H9 (cell line): ENCODE measurements at places on chromosomes 6 and 20.
A peak's percentile ranks its signal among the peaks of the same experiment; 100 is the strongest.

GRCh38 chr6:157713451-157714152 is 109.4 kb upstream of the SNX9 start:
- no peaks in the 10 kb centered on the region for H3K36me3 ChIP-seq
- no peak for DNase-seq
- no peak overlapping the region for H3K4me3 ChIP-seq

DNA sequence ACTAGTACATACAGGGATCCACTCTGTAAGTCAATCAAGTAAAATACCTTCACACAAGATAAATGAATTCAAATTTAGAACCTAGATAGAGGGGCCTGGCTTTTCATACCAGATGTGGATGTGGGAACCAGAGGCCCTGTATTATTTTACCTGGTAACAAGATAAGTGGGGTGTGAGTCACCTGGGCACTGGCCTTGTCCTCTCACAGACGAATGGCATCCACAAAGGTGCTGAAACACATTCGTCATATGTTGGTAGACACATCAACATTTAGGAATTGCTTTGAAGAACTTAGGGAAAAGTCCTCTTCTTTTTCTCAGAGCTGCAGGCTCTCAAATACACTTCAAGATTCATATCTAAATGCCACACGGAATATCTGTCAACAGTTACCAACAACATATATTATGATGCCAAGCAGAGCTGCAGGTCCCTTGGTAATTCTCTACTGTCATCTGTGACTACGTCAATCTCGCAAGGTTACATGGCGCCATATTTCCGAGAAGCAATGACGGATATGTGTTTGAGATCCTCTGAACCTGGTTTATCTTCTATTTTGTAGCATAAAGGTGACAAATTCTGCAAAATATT is 618.6 kb downstream of the EPM2A start:
- peaks cover 8% of the 10 kb centered on the region for H3K36me3 ChIP-seq
- no peak for DNase-seq
- no peaks in the 10 kb centered on the region for H3K4me1 ChIP-seq
- H3K4me3 ChIP-seq, result no peak overlapping the region
- no peak overlapping the region for H3K27ac ChIP-seq

DNA sequence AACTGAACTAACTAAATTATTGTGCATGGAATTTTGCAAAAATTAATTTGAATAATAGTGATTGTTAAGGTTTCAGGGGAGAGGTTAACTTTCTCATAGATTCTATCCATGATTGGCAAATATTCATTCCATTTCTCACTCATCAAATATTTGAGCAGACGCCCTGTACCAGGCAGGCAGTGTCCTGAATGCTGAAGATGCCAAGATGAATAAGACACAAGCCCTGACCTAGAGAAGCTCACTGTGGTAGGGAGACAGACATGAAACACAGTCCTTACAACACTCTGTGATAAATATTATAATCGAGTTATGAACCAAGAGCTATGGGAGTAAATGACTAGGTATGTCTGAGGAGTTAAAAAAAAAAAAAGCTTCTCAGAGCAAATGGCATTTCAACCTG is 18.4 kb upstream of the ID4 start:
- no peaks in the 10 kb centered on the region for H3K4me1 ChIP-seq
- H3K4me3 ChIP-seq, result no peak overlapping the region
- no peak for DNase-seq
- no peak overlapping the region for H3K27ac ChIP-seq

DNA sequence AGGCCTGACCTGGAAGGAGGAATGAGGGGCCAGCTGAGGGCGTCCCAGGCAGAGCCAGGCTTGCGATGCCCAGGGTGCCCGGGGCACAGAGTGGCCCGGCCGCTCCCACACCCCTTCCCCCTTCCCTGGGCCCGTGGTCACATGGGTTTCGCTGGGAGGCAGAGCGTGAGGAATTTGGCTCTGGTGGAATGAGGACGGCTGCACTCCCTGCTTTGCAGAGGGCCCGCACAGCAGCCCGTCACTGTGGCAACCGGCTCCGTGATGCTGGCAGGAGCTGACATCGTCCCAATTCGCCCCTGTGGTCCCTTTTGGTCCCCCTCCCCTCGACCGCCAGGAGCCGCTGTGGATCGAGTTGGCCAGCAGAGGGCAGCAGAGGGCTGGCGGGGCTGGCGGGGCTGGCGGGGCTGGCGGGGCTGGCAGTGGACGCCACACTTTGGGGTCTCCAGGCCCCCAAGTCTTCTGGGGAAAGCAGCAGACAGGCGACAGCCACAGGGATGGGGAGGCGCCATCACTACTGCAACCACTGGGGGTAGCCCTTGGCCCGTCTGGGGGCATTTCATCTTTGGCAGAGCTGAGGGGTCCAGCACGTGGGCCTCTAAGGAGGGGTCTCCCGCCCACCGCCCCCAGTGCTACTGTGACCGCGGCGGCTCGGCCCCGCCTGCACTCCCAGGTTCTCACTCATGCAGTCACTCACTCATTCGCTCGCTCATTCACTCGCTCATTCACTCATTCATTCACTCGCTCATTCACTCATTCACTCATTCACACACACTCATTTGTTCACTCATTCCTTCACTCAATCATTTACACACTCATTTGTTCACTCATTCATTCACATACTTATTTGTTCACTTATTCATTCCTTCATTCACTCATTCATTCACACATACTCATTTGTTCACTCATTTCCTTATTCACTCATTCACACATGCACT is 49.7 kb upstream of the BHLHE23 start:
- no peaks in the 10 kb centered on the region for H3K36me3 ChIP-seq
- H3K27me3 ChIP-seq, result no peaks in the 10 kb centered on the region; the same call in 1 of the 2 replicates
- peak; percentile 77 for DNase-seq
- H3K27ac ChIP-seq, result no peak overlapping the region

DNA sequence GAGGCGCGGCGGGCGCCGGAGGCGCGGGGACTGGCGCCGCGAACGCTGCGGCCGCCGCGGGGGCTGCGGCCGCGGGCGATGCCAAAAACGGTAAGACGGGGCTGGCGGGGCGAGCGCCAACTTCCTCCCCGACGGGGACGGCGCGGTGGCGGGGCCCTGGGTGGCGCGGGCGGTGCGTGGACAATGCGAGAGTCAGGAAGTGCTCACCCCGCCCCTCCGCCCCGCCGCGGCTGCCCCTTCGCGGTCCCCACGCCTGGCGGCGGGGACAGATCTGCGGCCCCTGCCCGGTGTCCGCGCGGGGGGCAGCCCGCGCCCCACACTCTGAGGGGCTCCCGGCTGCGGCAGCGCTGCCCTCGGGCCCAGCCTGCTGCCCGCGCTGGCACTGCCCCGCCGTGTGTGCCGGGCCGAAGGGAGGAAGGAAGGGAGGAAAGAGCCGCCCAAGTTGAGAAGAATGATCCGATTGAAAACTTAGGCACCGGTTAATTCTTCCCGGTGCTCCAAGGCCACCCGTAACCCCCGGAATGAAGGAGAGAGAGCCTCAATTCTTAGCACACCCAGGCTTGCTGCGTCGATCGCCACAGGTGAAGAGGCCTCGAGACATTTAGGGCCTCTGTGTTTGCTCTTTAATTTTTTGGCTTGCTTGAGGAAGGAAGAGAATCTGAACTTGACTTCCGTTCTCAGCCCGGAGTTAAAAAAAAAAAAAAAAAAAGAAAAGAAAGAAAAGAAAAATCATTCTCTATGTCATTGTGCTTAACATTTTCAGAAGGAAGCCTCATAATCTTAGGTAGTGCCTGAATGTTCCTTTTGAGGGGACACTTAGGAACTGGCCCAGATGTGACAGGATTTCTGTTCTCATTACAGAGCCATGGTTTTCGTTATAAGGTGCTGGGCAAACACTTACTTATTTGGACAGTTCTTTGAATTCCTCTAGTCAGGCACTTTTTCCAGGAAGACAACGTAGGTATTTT is 982 bp downstream of the HECA start:
- H3K4me1 ChIP-seq, result no peaks in the 10 kb centered on the region
- no peaks in the 10 kb centered on the region for H3K27me3 ChIP-seq
- H3K36me3 ChIP-seq, result no peaks in the 10 kb centered on the region; the same call in 1 of the 2 replicates
- H3K27ac ChIP-seq, result no peak overlapping the region
- peak overlapping the region; percentile 83 for H3K4me3 ChIP-seq

DNA sequence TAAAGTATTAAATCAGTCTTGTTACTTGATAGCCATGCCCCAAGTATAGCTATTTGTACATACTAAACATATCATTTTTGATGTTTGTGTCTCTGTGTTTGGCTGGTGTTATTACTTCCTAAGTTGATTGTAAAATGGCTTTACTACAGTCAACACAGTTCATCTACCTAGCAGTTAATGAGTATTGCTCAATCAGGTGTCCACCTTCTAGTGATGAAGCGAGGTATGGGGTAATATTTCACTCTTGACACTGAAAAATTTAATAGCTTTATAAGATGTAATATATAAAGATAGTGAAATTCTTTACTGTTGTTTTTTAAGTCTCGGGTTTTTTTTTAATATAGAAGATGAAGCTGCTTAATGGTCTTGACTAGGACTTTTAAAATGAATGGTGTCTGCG is 18.9 kb downstream of the TMEM14A start:
- H3K27me3 ChIP-seq, result no peaks in the 10 kb centered on the region
- no peak for DNase-seq
- H3K4me3 ChIP-seq, result no peak overlapping the region
- H3K4me1 ChIP-seq, result no peaks in the 10 kb centered on the region

- no peaks in the 10 kb centered on the region for H3K27me3 ChIP-seq
- no peak overlapping the region for H3K27ac ChIP-seq
- H3K36me3 ChIP-seq, result no peaks in the 10 kb centered on the region
These were observed 46.4 kb upstream of the SMOC2 start for GRCh38 chr6:168394606-168395005.

GRCh38 chr6:12481292-12481691 is 191.1 kb downstream of the EDN1 start:
- no peak overlapping the region for H3K27ac ChIP-seq
- H3K4me3 ChIP-seq, result no peak overlapping the region
- peaks cover 9% of the 10 kb centered on the region; the same call in 1 of the 2 replicates for H3K36me3 ChIP-seq
- no peaks in the 10 kb centered on the region for H3K27me3 ChIP-seq
- no peaks in the 10 kb centered on the region; the same call in 1 of the 2 replicates for H3K4me1 ChIP-seq

DNA sequence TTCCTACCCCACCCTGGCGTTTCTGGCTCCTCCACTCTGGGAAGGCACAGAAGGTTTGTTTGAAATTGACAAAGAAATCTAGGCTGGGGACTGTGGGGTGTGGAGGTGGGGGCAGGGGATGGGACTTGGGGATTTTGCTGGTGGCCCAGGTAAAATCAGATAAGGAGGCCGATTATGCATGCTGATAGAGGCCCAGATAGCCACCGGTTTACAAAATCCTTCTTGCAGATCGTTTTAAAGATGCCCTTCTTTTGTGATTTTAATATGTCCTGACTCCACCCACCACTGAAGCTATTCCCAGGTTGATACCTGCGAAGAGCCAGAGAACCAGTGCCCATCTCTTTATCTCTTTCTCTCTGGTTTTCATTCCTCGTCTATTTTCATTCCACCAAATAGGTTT is 104.9 kb downstream of the TFAP2C start:
- peak; percentile 61 for DNase-seq
- peaks cover 10% of the 10 kb centered on the region; the same call in 1 of the 2 replicates for H3K36me3 ChIP-seq
- peaks cover 11% of the 10 kb centered on the region for H3K4me1 ChIP-seq

GRCh38 chr20:48722002-48722731 is 105.6 kb downstream of the PREX1 start:
- no peak overlapping the region for H3K4me3 ChIP-seq
- no peak for DNase-seq
- no peaks in the 10 kb centered on the region for H3K4me1 ChIP-seq
- H3K27me3 ChIP-seq, result no peaks in the 10 kb centered on the region
- no peak overlapping the region for H3K27ac ChIP-seq
